ENCODE measurements at places on chromosomes 6 and 20.

- no peak for DNase-seq
Measured at GRCh38 chr6:126890055-126890454, 228.4 kb upstream of the RSPO3 start.

GRCh38 chr6:49030251-49031020, 432.6 kb downstream of the MMUT start:
- DNase-seq = no peak

DNA sequence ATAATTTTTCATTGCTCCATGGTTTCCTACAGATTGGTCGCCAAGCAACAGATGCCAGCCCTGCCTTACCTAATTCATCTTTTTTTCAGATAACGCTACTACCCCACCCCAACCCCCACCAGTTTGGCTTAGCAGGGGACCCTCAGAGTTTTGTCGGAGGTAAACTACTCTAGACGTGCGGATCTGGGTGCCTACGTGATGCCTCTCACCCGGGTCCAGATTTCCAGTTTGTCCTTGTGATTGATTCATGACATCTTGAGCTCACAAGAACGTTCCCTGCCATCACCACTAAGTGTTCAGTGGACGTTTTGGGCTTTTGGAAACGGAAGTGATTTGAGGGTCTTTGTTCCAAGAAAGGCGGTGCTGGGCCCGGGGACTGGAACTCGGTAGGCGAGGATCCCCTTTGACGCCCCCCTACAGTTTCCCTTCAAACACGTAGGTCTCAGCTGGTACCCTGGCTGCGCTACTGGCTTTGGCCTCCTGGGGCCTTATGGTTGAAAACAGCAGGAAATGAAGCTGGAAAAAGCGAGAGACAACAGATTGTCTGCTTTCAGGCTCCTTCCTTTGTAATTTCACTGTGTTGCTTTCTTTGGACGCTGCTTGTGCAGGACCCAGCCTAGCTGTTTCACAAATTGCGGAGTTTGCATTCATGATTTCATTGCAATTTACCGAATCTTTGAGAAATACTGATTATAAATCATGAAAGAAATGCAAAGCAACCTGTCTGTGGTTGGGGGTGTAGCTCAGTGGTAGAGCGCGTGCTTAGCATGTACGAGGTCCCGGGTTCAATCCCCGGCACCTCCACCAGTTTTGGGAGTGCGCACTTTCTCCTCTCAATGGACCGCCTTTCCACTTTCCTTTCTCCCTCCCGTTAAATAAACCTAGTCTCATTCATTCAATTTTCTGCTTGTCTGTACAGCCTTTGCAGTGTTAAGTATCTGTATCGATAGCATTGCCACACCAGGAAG, 81.0 kb downstream of the GPX5 start:
- DNase-seq = no peak

DNA sequence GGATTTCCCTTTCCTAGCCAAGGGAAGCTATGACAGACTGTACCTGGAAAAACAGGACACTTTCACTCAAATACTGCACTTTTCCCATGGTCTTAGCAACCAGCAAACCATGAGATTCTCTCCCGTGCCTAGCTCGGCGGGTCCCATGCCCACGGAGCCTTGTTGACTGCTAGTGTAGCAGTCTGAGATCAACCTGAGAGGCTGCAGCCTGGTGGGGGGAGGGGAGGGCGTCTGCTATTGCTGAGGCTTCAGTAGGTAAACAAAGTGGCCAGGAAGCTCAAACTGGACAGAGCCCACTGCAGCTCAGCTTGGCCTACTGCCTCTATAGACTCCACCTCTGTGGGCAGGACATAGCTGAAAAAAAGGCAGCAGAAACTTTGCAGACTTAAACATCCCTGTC, 61.8 kb downstream of the EPM2A start:
- no peak for DNase-seq

- no peak for DNase-seq
Measured at GRCh38 chr6:109302176-109302575, 80.1 kb downstream of the CD164 start.

DNA sequence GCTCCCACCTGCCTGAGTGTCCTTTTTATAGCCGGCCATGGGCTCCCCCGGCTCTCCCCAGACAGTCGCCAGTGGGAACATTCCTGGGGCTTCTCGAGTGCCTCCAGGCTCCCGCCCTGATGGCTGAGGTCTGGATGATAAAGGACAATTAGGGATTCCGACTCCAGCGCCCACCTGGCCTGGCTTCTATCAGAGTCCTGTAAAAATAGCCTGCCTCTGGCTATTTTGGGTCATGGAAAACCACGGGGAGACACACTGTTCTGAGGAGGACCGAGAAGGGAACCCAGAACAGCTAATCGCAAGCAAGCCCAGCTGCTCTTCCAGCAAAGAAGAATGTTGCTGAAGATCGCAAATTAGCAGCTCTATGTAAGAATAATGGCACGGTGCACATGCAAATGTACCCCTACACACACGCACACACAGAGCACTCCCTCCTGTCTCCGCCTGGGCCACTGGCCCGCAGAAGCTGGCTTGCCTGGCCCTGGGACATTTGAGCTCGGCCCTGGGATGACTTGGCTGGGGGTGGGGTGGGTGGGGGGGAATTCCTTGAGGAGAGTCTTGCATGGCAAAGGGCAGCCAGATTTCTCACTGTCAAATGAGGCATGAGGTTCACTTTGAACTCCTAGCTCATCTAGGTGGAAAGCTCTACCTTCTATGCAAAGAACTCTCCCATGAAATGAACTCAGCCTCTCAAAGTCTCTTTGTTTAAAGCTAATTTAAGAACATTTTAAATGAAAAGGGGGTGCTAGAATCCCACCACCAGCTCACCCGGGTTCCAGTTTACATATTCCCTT, 55.3 kb downstream of the CTCFL start:
- no peak for DNase-seq

GRCh38 chr6:147684906-147685305, 176.4 kb downstream of the SAMD5 start:
- DNase-seq = no peak

DNA sequence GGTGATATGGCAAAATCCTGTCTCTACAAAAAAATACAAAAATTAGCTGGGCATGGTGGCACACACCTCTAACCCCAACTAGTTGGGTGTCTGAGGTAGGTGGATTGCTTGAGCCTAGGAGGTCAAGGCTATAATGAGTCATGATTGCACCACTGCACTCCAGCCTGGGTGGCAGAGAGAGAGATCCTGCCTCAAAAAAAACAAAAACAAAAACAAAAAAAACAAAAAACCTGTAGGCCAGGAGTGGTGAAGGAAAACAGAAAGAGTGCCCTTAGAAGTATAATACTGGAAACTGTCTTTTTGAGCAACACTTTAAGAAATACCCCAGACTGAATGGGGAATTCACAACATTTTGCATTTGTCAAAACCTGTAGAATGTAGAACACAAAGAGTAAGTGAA, 85.3 kb downstream of the JARID2 start:
- DNase-seq = peak; percentile 60

DNA sequence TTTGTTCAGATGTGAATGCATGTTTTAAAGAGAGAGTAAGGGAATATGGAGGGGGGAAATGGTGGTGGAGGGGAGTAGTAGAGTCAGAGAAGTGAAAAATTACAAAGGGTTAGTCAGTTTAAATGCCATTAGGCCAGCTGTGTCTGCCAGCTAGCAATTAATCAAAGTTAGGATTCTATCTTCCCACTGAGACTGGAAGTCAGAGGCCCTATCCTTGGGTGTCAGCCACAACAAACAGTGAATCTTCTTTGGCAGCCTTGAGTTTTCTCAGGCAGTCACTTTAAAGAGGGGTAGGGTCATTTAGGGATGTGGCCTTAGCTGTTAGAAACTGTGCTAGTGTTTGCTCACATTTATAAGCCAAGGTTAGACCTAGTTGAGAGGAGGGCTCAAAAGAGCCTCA, 120.5 kb upstream of the BTBD3 start:
- DNase-seq = no peak
